ENCODE measurements at places on chromosomes 1 and 21. TPM values are rescaled to one million over a fixed set of nuclear protein-coding genes. Genes with fewer than 3 reads are reported as not detected.

CRYZ gene
- total RNA-seq, result 6.9 TPM

C1orf185 gene
- not detected for total RNA-seq

S100A2 gene
- 0.40 TPM for total RNA-seq

GRCh38 chr1:24951337-24951736 lies 21.3 kb upstream of the RUNX3 start:
- DNase-seq, result no peak

DNA sequence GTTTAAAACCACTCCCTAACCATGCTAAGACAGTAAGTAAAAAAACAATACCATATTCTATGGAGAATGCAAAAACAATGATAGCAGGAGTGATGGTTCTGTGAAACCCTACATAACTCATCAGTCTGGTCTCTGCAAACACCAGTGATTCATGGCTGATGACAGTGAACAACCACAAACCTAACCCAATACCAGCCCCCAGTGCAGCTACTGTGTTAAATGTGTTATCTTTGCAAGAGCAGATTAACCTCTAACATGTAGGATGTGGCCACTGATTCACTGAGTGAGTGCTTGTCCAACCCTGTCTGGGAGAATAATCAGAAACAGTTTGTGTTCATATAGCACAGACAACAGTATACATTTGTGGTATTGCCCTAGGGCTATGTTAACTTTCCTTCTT lies 100.2 kb upstream of the COG2 start:
- no peak for DNase-seq

Data from activated T-cell treated with anti-CD3 and anti-CD28 coated beads, Interleukin-2, amount 50 U/mL, for 4 hours (primary cell).